ENCODE measurements at places on chromosomes 2 and 18.

DNA sequence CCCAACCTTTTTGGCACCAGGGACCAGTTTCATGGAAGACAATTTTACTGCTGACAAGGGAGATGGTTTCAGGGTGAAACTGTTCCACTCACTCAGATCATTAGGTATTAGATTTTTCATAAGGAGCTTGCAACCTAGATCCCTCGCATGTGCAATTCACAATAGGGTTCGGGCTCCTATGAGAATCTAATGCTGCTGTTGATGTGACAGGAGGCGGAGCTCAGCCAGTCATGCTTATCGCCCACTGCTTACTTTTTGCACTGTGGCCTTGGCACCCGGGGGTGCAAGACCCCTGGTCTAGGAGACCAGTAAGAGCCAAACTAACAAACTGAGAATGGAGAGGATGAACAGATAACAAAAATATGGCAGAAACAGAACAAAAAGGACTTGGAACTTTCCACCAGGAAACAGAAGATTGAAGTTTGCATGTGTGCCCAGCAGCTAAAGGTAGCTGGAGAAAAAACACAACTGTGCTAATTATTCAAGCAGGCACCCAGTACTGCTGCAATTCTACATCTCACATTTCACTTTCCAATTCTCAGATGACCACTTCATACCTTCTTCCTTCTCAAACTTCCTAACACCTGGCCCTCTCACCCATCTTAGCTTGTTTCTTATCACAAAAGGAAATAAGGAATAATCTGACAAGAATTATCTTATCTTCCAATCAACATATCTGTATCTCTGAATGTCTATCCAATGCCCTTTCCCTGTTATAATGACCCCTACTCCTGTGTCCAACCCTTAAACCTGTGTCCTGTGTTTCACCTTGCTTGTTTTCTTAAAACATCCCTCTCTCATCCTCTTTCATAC lies 24.8 kb downstream of the SP3 start:
- DNase-seq = no peak

GRCh38 chr2:140804700-140805260 lies 1326.0 kb downstream of the LRP1B start:
- no peak for DNase-seq

GRCh38 chr2:227671170-227671905 lies 4.7 kb downstream of the SCYGR5 start:
- no peak for DNase-seq

- no peak for DNase-seq
These were observed 52.6 kb downstream of the KCNIP3 start for GRCh38 chr2:95349568-95350322.

DNA sequence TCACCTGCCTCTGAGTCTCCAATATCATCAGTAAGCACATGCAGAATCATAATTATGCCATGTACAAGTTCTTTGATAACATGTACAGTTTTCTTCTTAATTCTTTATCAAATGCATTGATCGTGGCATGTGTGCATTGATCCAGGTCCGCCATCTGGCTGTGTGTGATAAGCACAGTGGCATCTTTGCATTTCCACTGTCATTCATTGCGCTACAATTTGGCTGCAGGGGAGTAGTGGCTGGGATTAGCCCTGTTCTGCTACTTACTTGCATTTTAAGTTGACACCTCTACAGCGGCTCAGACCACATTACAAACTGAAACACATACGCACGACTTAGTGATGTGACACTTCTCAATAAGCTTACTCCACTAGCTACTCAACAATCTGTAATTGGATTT lies 83.6 kb upstream of the OTX1 start:
- DNase-seq = no peak
